ENCODE measurements at places on chromosomes 2 and 18.
A peak's percentile ranks its signal among the peaks of the same experiment; 100 is the strongest.

DNA sequence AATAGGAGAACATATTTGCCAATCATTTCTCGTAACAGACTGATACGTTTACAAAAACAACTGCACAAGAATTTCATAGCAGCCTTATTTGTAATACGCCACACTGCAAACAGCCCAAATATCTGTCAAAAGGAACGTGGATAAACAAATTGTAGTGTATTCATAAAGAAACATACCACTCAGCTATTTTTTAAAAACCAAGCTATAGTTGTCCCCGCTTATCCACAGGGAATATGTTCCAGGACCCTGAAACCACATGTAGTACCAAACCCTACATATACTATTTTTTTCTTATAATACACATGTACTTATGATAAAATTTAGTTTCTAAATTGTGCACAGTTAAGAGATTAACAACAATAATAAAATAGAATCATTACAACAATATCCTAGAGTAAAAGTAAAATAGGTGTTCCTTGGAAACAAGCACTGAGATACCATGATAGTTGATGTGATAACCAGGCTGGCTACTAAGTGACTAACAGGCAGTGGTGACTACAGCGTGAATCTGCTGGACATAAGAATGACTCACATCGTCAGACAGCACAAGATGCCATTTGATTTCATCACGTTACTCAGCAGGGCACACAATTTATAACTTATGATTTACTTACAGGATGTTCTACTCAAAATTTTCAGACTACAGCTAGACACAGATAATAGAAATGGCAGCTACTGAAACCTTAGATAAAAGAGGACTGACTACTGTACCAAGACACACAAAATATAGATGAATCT lies 367.4 kb downstream of the NCKAP5 start:
- DNase-seq: no peak

GRCh38 chr2:121015971-121016485 lies 269.0 kb downstream of the TFCP2L1 start:
- no peak for DNase-seq

- DNase-seq: no peak
Measured at GRCh38 chr2:24771764-24772586, 21.2 kb downstream of the PTRHD1 start.

- DNase-seq: peak; percentile 84
Measured at GRCh38 chr2:234290671-234291070, 206.2 kb downstream of the ARL4C start.

- DNase-seq: no peak
Measured at GRCh38 chr18:12287131-12287681, 20.8 kb upstream of the TUBB6 start.

GRCh38 chr2:177316756-177317155 lies 52.2 kb upstream of the NFE2L2 start:
- DNase-seq: no peak
